Amniotic stem cell (primary cell): ENCODE measurements at places on chromosomes 1 and 21.
A peak's percentile ranks its signal among the peaks of the same experiment; 100 is the strongest.

- no peak for DNase-seq
Observed at GRCh38 chr1:112636597-112637253, 17.1 kb downstream of the CAPZA1 start.

DNA sequence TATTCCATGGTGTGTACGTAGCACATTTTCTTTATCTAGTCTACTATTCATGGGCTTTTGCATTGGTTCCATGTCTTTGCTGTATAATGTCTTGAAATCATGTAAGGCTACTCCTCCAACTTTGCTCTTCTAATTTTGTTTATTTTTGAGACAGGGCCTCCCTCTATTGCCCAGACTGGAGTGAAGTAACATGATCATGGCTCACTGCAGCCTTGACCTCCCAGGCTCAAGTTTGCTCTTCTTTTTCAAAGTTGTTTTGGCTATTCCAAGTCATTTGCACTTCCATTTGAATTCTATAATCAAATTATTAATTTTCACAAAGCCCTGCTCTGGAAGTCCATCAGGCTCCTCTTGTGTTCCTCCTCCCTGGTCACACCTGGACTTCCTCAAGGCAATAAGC, 90.2 kb upstream of the SGIP1 start:
- no peak for DNase-seq

DNA sequence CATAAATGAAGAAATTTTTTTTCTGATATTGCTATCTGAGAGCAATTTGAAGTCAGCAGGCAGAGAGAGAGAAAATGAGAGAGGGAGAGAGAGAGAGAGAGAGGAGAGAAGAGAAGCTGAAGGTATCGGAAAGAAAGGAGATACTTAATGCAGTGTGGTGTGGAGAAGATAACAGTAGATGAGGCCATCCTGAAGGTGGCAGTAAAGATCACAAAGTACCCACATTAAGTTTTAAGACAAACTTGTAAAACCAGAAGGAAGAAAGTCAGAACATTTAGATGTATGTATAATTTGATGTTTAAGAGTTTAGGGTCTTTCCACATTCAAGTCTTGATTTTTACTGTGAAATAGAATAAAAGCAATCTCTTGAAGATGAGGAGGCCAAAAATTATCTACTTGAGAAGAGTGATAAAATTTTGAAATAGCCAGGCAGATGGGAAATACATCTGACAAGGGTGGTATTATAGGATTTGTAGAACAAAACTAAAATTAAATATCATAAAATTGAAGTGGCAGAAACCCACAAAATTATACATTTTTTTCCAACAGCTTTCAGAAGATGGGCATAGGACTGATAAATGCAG, 1753.4 kb downstream of the MRPL39 start:
- peak; percentile 7 for DNase-seq

- no peak for DNase-seq
Observed at GRCh38 chr1:3463013-3463385, 8.5 kb downstream of the ARHGEF16 start.

DNA sequence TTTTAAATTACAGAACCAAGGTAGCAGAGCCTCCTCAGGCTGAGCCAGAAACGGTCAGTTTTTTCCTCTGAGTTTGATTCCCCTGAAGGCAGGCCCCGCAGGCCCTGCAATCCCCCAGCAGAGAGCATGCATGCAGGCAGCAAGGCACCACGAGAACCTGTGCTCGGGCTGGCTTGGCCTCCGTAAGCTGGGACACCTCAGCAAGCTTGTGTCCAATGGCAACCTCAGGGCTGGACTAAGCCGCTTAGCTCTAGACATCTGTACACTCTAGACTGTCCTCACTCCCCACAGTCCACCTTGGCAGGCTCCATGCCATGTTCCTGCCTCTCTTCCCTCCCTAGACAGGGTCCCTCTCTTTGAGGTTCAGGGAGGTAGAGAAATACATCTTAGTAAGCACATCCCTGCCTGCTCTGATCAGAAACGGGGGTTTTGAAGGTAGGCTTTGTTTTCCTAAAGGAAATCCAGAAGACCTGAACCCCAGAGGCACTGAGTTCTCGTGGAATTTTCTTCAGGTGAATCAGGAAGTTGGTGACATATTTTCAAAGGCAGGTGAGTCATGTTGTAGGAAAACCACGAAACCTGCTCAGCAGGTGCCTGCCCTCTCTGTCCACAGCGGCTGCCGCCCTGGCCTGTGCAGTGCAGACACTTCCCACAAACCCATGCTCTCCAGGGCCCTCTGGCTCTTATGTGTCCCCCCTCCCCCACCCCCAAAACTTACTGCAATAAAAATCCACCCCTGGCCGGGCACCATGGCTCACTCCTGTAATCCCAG, 7.0 kb downstream of the TMEM63A start:
- DNase-seq, result no peak

GRCh38 chr1:16441282-16441665, 750 bp downstream of the NECAP2 start:
- no peak for DNase-seq

DNA sequence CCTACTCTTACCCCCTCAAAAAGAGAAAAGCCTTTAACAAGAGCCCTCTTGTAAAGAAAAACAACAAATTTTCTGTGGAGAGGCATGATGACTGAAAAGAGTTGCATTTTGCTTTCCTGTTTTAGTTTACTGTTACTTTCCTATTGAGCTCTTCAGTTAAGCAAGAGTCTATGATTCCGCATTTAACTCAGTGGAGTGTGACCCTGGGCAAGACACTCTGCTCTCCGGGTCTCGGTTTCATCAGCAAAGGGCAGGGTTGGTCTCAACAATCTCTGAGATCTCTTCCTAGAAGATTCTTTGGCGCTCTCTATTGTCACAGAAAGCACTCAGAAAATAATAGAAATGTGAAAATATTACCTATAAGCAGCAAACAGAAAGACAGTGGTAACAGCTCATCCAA, 175.7 kb downstream of the TGFBR3 start:
- DNase-seq, result no peak

- no peak for DNase-seq
Observed at GRCh38 chr1:111971396-111971795, 18.1 kb downstream of the KCND3 start.

GRCh38 chr1:183652547-183653461, at the start of gene APOBEC4:
TSS of gene APOBEC4 (minus strand) at chr1:183653316. CDS start at chr1:183648781, 4,535 bp downstream.
- no peak for DNase-seq

DNA sequence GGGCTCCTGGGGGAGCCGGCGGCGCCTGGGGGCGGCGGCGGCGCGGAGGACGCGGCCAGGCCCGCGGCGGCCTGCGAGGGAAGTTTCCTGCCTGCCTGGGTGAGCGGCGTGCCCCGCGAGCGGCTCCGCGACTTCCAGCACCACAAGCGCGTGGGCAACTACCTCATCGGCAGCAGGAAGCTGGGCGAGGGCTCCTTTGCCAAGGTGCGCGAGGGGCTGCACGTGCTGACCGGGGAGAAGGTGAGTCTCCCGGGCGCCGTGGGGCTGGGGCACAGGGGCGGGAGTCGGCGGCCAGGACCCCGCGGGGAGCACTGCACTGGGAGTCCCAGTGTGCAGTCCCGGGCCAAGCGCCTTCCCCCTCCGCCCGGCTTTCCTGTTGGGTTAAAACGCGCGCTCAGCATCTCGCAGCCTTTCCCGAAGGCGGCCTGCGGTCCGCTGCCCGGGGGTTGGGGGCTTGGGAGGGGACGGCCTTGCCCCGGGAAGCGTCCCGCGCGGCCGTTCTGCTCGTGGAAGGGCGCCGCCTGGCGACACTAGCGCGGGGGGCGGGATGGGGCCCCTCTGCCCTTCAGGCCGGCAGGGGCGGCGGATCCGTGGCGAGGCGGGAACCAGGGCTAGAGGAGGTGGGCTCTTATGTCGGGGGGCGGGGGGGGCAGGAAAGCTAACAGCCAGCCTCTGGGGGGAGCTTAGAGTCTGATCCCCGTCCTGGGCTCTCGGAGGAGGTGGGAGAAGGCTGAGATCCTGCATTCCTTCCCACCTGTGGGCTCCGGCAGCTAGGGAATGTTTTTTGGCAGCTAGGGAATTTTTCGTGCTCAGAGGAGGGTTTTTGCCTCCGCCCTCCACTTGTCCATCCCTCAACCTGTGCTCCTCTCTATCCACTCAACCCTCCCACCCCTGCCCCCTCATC, 1.1 kb downstream of the HUNK start:
- DNase-seq, result no peak

DNA sequence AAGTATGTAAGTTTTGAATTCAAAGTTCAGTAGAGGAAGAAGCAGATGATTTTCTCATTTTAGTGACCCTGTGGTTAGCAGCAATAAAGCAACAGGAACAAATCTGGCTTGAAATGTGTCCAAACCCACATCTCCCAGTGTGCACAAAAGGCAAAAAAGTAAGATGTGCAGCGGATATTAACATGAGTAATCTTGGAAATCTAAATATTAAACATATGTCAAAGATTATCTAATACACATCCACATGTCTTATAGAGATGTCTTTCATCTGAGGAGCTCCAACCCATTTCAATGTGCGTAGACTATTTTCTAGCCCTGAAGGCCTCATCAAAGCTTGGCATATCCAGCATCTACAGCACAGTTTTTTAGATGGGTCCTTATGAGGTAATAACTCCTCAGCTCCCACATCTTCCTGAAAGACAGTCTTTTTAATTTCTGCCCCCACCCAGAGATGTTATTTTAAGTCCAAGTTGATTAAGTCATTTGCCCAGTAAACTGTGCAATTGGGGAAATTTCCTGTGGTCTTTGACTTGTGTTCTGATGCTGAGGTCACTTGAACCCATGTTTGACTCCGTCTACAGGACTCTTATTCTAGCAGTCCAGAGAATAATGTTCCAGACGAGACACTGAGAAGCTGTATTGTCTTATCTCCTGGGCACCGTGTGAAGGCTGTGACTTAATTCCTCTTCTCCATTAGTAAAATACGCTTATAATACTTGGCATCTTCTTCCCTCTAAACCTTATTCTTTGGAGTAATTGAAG, 73.7 kb downstream of the LMO4 start:
- DNase-seq, result no peak

DNA sequence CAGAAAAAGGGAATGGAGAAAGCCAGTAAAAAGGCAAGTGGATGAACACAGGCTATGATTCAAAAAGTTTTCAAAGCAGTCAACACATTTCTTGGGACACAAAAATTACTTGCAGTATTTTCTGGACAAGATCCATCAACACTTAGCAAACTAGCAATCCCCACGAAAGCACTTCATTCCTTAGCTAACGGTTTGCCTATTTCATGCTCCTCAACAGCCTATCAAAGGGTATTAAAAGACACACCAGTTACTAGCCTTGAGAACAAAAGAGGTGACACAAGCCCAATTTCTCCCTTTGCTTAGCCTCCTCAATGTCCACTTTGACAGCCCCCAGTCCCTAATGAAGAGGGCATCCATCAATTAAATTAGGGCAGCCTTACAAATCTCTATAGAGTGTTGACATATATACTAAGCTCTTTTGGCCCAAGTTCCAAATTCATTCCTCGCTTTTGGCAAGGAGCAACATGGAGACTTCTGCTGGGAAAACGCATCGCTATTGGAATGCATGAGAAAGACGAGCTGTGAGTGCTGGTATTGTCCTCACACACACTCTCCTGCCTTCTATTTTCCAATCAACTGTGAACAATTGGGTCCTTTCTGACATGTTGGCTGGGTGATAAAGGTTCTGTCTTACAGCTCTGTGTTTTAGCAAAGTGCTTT, 180.0 kb downstream of the TNR start:
- DNase-seq, result no peak

DNA sequence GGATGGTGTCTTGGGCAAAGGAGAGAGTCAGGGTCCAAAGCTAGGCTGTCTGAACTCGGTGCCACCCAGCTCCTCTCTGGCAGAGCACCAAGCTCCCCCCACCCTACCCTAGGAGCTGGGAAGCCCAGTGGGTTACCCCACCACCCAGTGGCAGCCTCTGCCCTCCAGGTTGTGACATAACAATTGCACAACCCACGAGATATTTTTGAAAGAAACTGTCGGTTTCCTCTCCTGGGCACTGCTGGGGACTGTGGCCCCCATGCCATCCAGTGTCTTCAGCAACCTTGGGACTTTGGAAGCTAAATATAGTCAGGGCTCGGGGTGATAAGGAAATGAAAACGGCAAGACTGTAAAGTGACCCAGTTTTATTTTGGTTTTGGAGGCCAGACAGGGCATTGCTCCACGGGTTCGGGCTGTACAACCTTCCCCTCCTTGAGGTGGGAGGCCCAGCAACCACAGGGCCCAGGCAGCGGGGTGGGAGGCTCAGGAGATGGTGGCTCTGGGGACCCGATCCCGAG, 1.4 kb downstream of the CITED4 start:
- no peak for DNase-seq

GRCh38 chr1:125080077-125080476, 3895.3 kb downstream of the SRGAP2C start:
- no peak for DNase-seq

DNA sequence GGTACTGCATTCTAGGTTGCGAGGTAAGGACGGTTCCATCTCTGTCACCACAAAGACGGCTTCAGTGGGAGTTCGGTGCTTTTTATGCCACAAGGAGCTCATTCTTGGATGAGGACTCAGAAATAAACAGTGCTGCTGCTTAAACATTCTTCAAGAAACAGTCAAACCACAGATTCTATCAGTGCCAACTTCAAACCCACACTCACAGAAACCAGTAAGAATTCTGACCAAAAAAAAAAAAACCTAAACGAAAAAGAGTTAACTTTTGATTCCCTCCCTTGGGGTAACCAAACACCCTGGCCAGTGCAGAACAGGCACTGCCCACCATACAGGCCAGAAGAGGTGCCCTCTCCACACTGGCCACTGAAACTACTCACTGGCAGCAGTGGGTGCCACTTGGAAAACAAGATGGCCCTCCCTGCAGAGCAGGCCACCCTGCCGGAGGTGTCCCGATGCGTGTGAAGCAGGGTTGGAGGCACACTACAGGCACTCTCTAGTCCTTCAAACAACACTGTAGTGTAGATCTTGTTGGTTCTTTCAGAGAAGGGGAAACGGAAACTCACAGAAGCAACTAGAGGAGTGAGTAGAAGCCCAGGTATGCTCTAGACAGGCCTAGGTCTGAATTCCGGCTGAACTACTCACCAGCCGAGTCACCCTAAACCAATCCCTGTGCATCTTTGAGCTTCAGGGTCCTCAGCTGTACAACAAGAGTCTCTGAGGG, 87.3 kb upstream of the TLR5 start:
- DNase-seq, result peak; percentile 37

DNA sequence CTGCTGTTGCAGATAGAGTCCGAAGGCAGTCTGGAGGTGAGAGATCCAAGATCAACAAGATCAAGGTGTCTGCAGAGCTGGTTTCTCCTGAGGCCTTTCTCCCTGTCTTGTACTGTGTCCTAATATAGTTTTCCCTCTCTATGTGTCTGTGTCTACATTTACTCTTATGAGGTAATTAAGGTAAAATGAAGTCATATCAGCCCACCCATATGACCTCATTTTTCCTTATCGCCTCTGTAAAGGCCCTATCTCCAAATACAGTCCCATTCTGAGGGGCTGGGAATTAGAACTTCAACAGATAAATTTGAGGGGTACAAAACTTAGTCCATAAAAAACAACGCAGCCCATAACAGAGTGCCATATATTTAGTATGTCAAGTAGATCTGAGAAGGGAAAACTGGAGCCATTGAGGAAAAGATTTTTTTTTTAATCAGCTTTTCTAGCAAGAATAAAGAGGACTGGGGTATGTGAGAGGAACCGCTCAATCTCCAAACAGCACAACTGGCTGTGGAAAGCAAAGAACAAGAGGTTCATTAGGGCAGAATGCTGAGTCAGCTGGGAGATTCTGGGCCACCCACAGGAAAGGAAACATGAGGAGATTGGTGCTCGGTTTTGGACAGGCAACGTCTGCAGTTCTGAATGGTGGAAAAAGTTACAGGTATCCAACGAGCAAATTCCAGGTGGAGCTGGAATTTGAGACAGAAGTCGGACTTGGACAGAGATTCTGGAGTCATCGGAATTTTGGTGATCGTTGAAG, 65.7 kb downstream of the MAP3K21 start:
- DNase-seq, result no peak
